ENCODE measurements at places on chromosomes 16 and 17.

DNA sequence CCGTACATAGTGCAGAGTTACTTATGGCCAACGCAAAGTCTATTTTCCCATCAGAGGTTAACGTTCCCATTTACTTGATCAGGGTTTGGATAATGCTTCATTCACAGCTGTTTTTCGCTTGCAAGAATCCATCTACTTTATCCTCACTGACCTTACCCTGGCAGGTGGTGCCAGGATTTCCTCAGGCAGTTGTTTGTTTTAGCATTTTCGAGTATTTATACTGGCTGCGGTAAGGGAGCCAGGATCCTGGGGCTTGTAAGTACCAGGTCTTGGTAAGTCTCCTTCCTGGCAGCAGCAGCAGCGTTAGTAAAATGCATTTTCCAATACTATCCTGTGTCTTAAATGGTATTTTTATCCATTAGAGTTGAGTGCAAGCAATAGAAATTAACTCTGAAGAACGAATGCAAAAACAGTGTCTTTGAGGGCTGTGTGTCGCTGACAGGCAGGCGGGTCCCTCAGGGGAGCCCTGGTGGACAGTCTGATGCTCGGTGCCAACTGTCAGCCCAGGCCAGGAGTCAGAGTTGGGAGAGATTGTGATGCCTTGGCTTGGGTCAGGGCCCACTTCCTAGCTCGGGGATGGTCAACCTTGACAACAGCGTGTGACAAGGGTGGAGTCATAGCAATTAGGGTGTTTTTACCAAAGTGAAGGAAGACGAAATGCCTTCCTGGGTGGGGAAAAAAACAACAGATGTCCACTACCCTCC is 92.4 kb upstream of the HSBP1 start:
- DNase-seq = no peak

DNA sequence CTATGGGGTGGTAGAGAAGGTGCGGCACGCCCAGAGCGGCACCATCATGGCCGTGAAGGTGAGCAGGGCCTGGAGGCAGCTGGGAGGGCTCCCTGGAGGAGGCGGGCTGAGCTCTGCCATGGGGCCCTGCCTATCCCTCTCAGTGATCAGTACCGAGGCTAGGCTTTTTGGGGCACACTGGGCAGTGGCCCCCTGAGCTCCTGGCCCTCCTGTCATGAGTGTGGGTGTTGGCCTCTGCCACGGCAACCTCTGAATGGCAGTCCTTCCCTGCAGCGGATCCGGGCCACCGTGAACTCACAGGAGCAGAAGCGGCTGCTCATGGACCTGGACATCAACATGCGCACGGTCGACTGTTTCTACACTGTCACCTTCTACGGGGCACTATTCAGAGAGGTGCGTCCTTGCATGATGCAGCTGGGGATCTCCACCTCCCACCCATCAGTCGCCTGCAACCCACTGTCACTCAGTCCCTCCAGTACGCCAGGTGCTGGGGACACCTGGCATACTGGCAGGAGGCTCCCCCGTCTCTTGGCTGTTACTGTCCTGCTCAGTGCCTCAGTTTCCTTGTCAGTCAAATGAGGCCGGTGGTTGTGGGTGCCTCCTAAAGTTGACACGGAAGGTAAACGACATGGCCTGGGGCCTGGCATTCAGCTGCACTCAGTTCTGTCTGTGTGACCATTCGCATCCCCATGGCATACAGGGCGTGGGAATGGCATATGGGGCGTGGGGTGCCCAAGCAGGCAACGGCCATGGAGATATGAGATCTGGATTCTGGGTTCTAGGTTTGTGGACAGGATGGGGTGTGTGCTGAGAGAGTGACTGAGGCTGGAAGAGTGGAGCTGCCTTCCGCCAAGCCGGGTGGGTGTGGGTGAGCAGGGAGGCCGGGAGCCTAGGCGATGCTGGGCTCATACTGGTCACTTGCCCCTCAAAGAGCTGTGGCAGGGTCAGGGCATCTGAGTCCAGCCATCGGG is 16.4 kb downstream of the MAP2K3 start:
- no peak for DNase-seq

DNA sequence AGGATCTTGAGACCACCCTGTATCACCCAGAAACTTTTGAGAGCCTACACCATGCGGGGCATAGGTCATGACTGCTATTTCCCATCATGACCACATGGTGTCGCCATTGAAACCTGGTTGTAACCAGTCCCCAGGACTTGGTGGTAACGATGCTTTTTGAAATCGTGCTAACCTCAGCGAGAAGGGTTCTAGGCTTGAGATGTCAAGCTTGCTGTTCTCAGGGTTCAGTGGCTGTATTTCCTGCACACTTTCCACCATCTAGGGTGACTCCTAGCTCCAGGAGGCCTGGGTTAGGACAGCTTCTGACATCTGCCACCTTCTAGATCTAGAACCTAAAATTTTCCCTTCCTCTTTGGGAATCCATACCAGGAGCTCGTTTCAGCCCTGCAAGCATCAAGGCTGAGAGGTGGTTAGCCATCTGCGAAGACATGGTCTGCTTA is 13.0 kb upstream of the SPNS3 start:
- DNase-seq = peak; percentile 30

DNA sequence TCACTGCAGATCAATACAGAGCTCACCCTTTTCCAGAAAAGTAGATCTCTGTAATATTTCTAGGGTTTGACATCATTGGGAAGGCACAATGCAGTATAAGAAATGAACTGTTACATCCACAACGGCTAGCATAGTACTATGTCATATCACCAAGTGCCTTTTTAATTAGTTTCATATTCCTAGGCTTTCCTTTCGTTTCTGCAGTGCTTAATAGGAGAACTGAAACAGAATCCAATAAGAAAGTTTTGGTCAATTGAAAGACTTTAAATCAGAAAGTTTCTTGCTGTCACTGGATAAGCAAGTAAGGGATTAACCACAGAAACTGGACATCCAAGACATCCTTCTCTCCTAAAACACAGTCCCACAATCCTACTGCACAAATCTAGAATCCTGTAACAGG is 3.5 kb upstream of the RNF43 start:
- no peak for DNase-seq

- DNase-seq = no peak
These were observed 14.5 kb downstream of the RPRML start for GRCh38 chr17:46964315-46965265.

- DNase-seq = no peak
These were observed 31.2 kb upstream of the DNAJA2 start for GRCh38 chr16:47004652-47005051.

- no peak for DNase-seq
These were observed 12.0 kb downstream of the CHST6 start for GRCh38 chr16:75483222-75483621.

- no peak for DNase-seq
These were observed 606.0 kb upstream of the SALL1 start for GRCh38 chr16:51757124-51757470.

DNA sequence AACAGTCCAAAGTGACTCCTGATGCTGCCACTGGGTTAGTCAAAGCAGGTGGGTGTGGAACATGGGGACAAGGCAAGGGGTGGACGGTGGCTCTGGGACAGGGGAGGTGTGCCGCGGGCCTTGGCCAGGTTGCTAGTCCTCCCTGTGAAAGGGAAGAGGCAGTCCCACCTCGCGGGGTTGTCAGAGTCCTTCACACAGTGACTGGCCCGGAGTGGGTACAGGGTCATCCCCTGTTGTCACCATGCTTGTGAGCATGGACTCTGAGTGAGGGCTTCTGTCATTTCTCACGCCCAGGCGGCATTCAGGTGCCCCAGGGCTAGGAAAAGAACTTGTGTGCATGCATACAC is 3.1 kb upstream of the ZNF469 start:
- DNase-seq = no peak

- DNase-seq = no peak
These were observed 10.2 kb downstream of the RNF213 start for GRCh38 chr17:80270836-80271235.

DNA sequence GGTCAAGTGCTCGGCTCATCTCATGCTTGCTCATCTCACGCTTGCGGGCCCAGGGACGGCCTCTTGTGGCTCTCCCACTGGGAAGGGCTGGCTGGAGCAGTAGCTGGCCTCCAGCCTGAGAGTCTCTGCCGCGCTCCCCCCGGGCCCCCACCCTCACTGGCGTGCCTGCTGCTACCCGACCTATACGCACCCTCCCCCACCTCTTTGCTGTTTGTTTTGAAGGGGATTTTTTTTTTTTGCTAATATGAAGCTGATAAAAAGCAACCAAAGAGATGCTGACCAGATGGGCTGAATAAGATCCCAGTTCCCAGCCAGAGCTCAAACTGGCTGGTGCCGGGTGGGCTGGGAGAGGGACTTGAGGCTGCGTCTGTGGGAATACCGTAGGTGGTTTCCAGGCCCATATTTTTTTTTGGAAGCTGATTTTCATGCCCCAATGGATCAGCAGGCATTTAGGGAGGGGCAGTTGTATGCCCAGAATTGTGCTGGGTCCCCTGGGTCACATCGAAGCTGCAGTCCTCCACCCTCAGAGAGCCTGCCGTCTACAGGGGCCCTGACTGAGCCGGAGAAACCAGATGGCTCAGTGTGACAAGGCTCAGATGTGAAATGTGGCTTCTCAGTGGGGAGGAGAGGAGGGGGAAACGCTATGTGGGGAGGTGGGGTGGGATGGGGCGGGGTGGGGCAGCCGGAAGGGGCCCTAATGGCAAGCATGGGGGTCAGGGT is 115.0 kb downstream of the RAP1GAP2 start:
- DNase-seq = no peak

DNA sequence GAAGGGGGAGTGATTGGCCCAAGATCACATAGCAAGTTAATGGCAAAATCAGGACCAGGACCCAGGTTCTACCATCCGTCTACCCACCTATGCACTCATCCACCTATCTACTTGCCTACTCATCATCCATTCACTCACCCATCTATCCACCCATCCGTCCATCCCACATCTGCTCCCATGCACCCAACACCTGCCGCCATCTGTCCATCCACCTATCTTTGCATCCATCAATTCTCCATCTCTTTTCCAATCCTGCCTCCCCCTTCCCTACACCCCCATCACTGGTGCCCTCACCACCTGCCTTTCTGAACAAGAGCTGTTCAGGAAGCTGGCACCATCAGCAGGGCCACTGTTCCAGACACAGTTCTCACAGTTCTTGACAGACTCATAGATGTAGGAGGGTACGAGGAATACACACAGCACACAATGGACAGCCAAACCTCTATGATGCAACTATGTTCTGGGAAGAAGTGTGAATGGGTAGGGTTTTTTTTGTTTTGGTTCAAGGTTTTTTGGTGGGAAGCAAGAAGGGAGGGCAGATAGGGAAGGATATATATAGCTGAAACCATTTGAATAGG is 4.5 kb downstream of the SAMD14 start:
- no peak for DNase-seq

DNA sequence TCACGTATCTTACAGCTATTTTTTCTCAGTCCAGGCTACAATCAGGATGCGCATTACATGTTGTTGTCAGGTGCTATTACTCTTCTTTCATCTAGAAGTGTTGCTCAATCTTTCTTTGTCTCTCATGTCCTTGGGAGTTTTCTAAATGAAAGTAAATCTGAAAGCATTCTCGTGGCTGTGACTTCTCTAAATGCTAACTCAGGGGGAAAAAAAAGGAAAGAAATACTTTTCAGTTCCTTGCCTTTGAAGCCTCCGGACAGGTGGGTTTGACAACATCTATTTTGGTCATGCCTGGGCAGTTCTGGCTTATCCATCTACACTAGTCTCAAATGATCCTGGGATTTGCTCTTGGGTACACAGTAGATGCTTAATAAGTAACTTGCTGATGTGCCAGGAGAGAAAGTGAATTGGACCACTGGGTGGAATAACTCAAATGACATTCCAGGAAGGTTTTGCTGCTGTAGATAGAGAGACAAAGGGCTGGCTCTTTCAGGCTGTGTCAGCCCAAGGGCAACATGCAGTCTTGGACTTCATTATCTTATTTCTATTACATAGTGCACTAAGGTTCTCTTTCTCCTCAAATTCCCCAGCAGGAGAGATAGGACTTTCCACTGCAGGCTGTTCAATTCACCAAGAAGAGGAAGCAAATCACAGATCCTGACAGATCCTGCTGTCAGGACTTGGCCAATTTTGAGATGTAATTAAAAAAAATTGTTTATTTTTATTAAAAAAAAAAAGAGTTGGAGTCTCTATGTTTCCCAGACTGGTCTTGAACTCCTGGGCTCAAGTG is 63.6 kb upstream of the NFAT5 start:
- no peak for DNase-seq

DNA sequence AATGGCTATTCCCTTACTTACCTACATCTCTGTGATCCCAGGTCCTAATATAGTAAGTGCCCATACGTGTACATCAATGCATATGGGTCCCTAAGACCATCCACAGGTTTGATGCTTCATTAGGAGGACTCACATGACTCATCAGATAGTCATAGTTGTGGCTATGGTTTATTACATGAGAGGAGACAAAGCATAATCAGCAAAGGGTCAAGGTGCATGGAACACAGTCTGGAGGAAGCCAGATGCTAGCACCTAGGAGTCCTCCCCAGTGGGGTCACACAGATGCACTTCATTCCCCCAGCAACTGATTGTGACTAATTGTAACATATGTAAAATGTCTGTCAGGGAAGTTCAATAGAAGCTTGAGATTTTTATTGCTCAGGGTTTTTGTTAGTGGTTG is 42.8 kb downstream of the PHKB start:
- DNase-seq = no peak

GRCh38 chr16:55101026-55101425 is 170.4 kb downstream of the IRX5 start:
- no peak for DNase-seq

GRCh38 chr16:14181371-14182050 is 110.4 kb downstream of the MRTFB start:
- DNase-seq = no peak

- DNase-seq = no peak
These were observed 226.5 kb upstream of the MPHOSPH6 start for GRCh38 chr16:82396509-82396908.

GRCh38 chr17:74125156-74125555 is 78.3 kb upstream of the RPL38 start:
- no peak for DNase-seq

DNA sequence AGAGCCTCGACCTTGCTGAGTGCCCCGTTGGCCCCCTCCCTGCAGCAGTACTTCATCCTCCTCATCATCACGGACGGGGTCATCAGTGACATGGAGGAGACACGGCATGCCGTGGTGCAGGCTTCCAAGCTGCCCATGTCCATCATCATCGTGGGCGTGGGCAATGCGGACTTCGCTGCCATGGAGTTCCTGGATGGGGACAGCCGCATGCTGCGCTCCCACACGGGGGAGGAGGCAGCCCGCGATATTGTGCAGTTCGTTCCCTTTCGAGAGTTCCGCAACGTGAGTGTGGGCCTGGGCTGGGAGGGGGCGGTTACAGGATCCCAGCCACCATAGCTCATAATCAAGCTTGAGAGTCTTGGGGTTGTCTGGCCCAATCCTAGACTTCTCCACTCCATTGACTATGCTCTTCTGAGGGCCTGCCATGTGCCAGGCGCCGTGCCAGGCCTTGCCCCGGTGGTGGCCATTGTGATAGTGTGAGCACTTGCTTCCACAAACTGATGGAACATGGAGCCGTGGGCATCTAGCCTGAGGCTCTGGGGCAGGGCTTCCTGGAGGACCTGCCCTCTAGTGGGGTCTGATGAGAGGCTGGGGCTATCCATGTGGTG is 39.7 kb downstream of the PSME3IP1 start:
- DNase-seq = no peak

GRCh38 chr16:19968891-19969683 is 84.4 kb upstream of the GPRC5B start:
- DNase-seq = no peak
